ENCODE measurements at places on chromosomes 2 and 18. TPM values are rescaled to one million over a fixed set of nuclear protein-coding genes. Genes with fewer than 3 reads are reported as not detected.

The CPO gene
- total RNA-seq: 0.95 TPM

The DUSP19 gene
- 1.7 TPM for total RNA-seq

The GKN2 gene
- total RNA-seq: not detected

The TSPYL6 gene
- total RNA-seq: not detected

The UGT1A4 gene
- total RNA-seq: not detected

The EGR4 gene
- 0.15 TPM for total RNA-seq

The CWC22 gene
- total RNA-seq: 33.6 TPM

The RUFY4 gene
- 0.35 TPM for total RNA-seq

The CRYGD gene
- total RNA-seq: not detected

The GPR35 gene
- total RNA-seq: 0.71 TPM

The REG3A gene
- not detected for total RNA-seq

The RPE gene
- total RNA-seq: 58.5 TPM

The CHRND gene
- not detected for total RNA-seq

The ACMSD gene
- not detected for total RNA-seq

The DOK1 gene
- total RNA-seq: 12.9 TPM

The KCNS3 gene
- 15.2 TPM for total RNA-seq

The IL1R1 gene
- 3.8 TPM for total RNA-seq

The SERPINB8 gene
- total RNA-seq: 1.2 TPM

The POTEE gene
- total RNA-seq: 1.5 TPM

The LHCGR gene
- total RNA-seq: not detected

The FLACC1 gene
- not detected for total RNA-seq

The MEX3C gene
- 68.4 TPM for total RNA-seq

The TWSG1 gene
- 30.0 TPM for total RNA-seq

The SPP2 gene
- not detected for total RNA-seq

The NAB1 gene
- 28.3 TPM for total RNA-seq

DNA sequence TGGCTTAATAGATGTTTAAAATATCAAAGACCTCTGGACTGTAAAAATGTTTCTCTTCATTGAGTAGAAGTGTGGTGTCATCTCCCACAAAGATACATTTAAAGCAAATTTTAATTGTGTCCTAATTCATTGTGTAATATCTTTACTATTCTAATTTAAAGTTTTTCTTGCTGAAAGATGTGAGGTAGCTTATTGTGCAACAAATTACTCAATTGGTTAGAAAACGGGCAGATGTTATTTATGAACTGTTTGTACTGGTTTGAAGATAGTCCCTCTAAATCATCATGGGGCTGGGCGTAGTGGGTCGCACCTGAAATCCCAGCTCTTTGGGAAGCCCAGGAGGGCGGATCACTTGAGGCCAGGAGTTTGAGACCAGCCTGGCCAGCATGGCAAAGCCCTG is 65.3 kb downstream of the CYBRD1 start:
- H3K27me3 ChIP-seq: no peaks in the 10 kb centered on the region
- H3K4me1 ChIP-seq: no peaks in the 10 kb centered on the region
- no peaks in the 10 kb centered on the region for H3K36me3 ChIP-seq

- peaks cover 74% of the 10 kb centered on the region for H3K27me3 ChIP-seq
- H3K4me1 ChIP-seq: peaks cover 2% of the 10 kb centered on the region
- no peaks in the 10 kb centered on the region for H3K36me3 ChIP-seq
- H3K4me3 ChIP-seq: peak overlapping the region; percentile 77
- peak overlapping the region; percentile 97 for H3K27ac ChIP-seq
Observed at GRCh38 chr2:66578054-66578686, 143.2 kb downstream of the MEIS1 start.

GRCh38 chr2:112075490-112076260 is 20.6 kb downstream of the TMEM87B start:
- H3K4me3 ChIP-seq: no peak overlapping the region
- H3K27ac ChIP-seq: no peak overlapping the region
- no peaks in the 10 kb centered on the region for H3K27me3 ChIP-seq
- DNase-seq: no peak
- H3K4me1 ChIP-seq: no peaks in the 10 kb centered on the region

GRCh38 chr2:64354857-64355680 is 98.9 kb upstream of the LGALSL start:
- H3K4me1 ChIP-seq: no peaks in the 10 kb centered on the region
- H3K27me3 ChIP-seq: peaks cover 7% of the 10 kb centered on the region
- no peak overlapping the region for H3K27ac ChIP-seq
- DNase-seq: no peak

- no peaks in the 10 kb centered on the region for H3K36me3 ChIP-seq
- DNase-seq: peak; percentile 95
- H3K4me3 ChIP-seq: peak within 1 kb of the TSS; percentile 79
- peaks cover 40% of the 10 kb centered on the region for H3K27me3 ChIP-seq
- no peaks in the 10 kb centered on the region for H3K4me1 ChIP-seq
- H3K27ac ChIP-seq: no peak within 1 kb of the TSS
Observed at GRCh38 chr2:79512442-79513401, at the start of gene CTNNA2. TSS of gene CTNNA2 (plus strand) at chr2:79513051.

- H3K36me3 ChIP-seq: no peaks in the 10 kb centered on the region
- no peak for DNase-seq
- H3K4me1 ChIP-seq: no peaks in the 10 kb centered on the region
- no peak overlapping the region for H3K4me3 ChIP-seq
- H3K27me3 ChIP-seq: no peaks in the 10 kb centered on the region
- no peak overlapping the region for H3K27ac ChIP-seq
Observed at GRCh38 chr18:62509779-62510178, 13.0 kb upstream of the ZCCHC2 start.

DNA sequence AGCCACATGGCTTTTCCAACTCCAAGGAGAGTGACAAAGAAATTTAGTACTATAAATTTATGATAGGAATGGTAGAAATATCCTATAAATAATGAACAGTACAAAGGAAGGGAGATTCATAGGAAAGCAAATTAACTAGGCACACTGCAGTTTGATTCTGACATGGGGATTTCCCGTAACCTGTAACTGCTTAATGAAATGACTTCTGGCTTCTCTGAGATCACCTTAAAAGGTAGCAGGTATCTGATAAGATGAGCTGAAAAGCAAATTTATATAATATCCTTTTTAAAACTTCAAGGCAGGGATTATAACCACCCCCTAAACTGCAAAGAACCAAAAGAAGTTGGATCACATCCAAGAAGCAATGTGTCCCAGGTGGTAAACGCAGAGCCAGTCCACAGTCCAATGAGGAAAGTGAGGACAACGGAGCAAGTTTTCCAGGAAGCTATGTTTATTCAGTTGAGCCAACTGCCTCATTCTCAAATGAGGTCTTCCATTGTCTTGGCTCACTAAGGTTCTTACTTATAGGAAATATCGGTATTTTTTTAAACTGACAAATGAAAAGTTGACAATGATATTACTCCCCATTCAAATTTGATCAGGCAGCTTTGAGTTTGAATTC is 43.0 kb downstream of the WIPF1 start:
- no peaks in the 10 kb centered on the region for H3K27me3 ChIP-seq
- no peaks in the 10 kb centered on the region for H3K36me3 ChIP-seq
- DNase-seq: no peak
- H3K27ac ChIP-seq: no peak overlapping the region

DNA sequence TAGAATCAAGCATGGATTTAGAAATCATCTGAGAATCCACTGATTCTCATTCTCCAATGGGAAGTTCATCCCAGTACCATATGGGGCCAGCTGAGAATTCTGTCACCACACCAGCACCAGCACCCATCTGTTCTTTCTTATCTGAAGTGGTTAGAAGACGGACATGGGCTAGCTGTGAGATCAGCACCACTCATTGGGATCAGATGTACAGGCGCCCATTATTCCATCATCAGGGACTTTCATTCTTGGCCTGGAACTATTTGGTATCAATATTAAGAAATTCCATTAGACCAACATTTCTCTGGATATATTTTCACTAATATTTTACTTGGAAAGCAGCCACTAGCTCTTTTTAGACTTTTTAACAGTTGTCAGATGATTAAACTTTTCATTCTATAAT is 185.9 kb upstream of the LINC00305 start:
- H3K27me3 ChIP-seq: no peaks in the 10 kb centered on the region
- H3K4me3 ChIP-seq: no peak overlapping the region
- no peaks in the 10 kb centered on the region for H3K36me3 ChIP-seq
- no peak overlapping the region for H3K27ac ChIP-seq
- no peaks in the 10 kb centered on the region for H3K4me1 ChIP-seq
- DNase-seq: no peak

- no peak overlapping the region for H3K4me3 ChIP-seq
- DNase-seq: peak; percentile 26
- H3K27ac ChIP-seq: no peak overlapping the region
- peaks cover 94% of the 10 kb centered on the region for H3K27me3 ChIP-seq
Observed at GRCh38 chr2:218863021-218863520, 3.5 kb downstream of the WNT6 start.

DNA sequence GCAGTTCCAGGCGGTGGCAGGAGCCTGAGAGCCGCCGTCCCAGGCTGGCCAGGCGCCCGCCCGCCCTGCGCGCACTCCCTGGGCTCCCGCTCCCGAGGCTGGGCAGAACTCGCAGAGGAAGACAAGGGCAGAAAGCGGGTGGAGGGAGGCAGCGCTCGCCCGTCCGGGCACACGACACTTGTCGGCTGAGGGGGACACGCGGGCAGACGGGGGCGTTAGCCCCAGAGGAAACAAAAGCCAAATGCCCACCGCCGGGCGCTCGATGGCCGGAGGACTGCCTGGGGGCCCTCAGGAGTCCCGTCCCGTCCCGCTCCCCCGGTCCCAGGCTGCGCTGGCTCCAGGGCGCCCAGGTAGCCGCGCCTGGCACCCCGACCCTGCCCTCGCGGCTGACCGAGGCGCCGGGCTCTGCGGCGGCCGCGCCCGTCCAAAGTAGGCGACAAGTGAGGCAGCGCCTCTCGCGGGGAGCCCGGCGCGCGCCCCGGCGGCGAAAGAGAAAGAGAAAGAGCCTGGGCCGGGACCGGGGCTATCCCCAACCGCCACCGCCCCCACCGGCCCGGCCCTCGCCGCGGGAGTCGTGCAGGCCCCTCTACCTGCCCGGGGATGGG is 491 bp downstream of the L3MBTL4 start:
- peaks cover 33% of the 10 kb centered on the region for H3K27me3 ChIP-seq
- peak; percentile 82 for DNase-seq
- no peaks in the 10 kb centered on the region for H3K36me3 ChIP-seq
- H3K4me1 ChIP-seq: no peaks in the 10 kb centered on the region
- H3K27ac ChIP-seq: no peak overlapping the region
- peak overlapping the region; percentile 74 for H3K4me3 ChIP-seq

DNA sequence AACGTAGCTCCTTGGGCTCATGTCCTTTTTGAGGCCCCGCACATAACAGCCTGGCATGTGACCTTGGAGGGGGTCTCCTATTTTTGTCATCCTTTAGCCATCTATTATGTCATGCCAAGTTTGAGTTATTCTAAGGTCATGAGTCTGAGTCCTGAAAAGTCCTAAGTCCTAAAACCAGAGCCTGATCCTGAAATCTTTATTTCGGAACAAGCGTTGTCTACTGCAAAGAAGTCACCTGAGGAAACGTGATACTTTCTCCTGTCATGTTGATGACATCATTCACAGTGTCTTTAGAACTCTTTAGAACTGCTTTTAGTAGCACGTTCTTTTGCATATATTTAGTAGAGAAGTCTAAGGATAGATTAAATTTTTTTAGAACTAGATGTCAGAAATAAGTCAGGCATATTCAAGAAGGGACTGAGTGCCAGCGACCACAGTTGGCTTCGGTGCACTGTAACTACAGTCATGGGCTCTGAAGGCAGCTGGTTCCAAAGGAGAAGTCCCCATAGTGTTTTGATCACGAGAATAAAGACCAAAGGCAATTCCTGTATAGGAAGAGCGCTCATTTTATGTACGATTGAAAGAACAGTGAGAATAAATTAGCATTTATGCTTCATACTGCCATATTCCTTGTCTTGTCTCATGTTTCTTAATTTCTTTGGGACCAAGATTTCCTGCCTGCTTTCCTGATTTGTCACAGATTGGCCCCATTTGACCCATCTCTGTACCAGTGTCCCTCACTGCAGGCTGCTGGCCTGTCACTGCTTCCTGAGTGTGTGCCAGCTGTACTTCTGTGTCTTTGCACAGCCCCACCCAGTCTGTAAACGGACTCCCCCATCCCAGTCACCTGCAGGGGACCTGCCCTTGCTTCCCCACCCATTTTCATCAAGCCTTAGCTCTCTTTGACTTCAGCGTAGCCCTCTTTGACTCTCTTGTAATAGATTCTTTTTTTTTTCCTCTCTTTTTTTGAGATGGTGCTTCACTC is 75.8 kb downstream of the ASAP2 start:
- H3K27me3 ChIP-seq: no peaks in the 10 kb centered on the region
- DNase-seq: no peak
- H3K36me3 ChIP-seq: no peaks in the 10 kb centered on the region
- H3K4me3 ChIP-seq: no peak overlapping the region

DNA sequence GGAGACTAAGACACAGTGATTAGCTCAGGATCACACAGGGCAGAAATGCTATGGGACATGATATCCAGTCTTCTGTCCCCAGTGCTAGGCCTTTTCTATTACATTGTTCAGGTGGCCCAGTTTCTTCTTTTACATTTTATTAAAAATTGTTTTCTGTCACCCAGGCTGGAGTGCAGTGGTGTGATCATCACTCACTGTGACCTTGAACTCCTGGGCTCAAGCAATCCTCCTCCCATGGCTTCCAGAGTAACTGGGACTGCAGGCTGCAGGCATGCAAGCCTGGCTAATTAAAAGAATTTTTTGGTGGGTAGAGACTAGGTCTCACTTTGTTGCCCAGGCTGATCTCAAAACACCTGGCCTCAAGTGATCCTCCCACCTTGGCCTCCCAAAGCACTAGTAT is 15.4 kb downstream of the PDK1 start:
- H3K27ac ChIP-seq: no peak overlapping the region
- H3K4me1 ChIP-seq: no peaks in the 10 kb centered on the region
- no peaks in the 10 kb centered on the region for H3K27me3 ChIP-seq
- H3K4me3 ChIP-seq: no peak overlapping the region
- peaks cover 77% of the 10 kb centered on the region for H3K36me3 ChIP-seq
- DNase-seq: no peak

GRCh38 chr2:179981085-179981484 is 26.0 kb downstream of the CWC22 start:
- H3K4me1 ChIP-seq: no peaks in the 10 kb centered on the region
- H3K36me3 ChIP-seq: peaks cover 92% of the 10 kb centered on the region
- no peak overlapping the region for H3K4me3 ChIP-seq

GRCh38 chr2:98277162-98277859 is 68.9 kb upstream of the CNGA3 start:
- H3K4me3 ChIP-seq: no peak overlapping the region
- no peak overlapping the region for H3K27ac ChIP-seq
- H3K27me3 ChIP-seq: no peaks in the 10 kb centered on the region
- peaks cover 12% of the 10 kb centered on the region for H3K4me1 ChIP-seq
- H3K36me3 ChIP-seq: no peaks in the 10 kb centered on the region
- DNase-seq: no peak

DNA sequence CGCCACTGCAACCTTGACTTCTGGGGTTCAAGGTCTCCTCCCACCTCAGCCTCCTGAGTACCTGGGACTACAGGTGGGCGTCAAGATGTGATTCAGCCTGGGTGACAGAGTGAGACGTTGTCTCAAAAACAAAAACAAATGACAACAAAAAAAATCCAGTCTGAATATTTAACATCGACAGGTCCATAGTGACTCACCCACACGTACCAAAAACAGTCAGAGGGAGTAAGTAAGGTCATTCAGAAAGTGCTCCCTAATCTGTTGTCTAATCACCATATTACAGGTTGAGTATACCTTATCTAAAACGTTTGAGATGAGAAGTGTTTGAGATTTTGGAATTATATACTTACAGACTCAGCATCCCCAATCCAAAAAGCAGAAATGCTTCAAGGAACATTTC is 24.4 kb downstream of the SAP130 start:
- H3K27ac ChIP-seq: no peak overlapping the region
- H3K36me3 ChIP-seq: peaks cover 91% of the 10 kb centered on the region
- H3K4me3 ChIP-seq: no peak overlapping the region
- no peak for DNase-seq
- no peaks in the 10 kb centered on the region for H3K27me3 ChIP-seq
